ENCODE measurements at places on chromosomes 13 and 19. TPM values are rescaled to one million over a fixed set of nuclear protein-coding genes. Genes with fewer than 3 reads are reported as not detected.

ADGRE2 gene
- total RNA-seq: 0.45 TPM

GRCh38 chr13:21638319-21639282, 32.3 kb upstream of the FGF9 start:
- DNase-seq: no peak

GRCh38 chr19:56301155-56301554, 13.5 kb downstream of the ZSCAN5A start:
- no peak for DNase-seq

C13orf42 gene
- not detected for total RNA-seq

GRCh38 chr13:29855784-29856183, 5.4 kb upstream of the UBL3 start:
- no peak for DNase-seq

C19orf12 gene
- 26.9 TPM for total RNA-seq

All from mesothelial cell of epicardium (in vitro differentiated cells).